ENCODE measurements at places on chromosomes 3 and 15. TPM values are rescaled to one million over a fixed set of nuclear protein-coding genes. Genes with fewer than 3 reads are reported as not detected.
A peak's percentile ranks its signal among the peaks of the same experiment; 100 is the strongest.

DNA sequence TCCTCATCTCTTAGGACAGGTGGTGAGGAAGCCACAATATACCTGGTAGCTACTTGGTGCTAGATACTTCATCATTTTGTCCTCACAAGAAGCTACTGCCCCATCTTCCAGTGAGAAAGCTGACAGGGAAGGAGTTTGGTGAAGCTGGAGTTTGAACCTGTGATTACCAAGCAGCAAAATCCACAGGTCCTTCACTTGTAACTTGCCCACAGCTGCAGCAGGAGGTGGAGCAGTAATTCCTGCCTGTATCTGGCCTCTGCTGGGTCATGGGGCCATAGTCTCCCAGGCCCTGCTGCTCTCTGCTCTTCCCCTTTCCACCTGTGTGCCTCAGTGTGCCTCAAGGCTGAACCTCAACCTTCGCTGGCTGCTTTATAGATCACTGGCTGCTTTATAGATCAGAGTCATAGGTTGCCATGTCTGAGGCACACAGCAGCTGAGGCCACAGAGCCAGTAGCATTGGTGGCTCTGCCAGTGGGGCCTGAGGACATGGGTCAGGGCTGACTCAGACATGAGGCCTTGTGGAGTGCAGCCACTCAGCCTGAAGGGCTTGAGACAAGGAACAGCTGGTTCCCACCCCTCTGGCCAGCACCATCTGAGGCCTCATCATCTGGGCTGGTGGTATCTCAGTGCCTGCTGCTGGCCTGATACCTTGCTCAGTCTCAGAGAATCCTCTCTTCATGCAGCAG, 11.1 kb upstream of the CHRNB4 start:
- no peak for DNase-seq

GRCh38 chr3:141764986-141765385, 1.8 kb downstream of the GRK7 start:
- DNase-seq: no peak

CEMIP gene
- not detected for total RNA-seq

IQCH gene
- 1.2 TPM for total RNA-seq

OR5AC2 gene
- total RNA-seq: not detected

WDR93 gene
- 0.27 TPM for total RNA-seq

- no peak for DNase-seq
Observed at GRCh38 chr3:36215241-36215640, 165.1 kb upstream of the STAC start.

ISLR gene
- total RNA-seq: not detected

GRCh38 chr3:174758943-174759342, 100.2 kb upstream of the NAALADL2 start:
- DNase-seq: no peak

DNA sequence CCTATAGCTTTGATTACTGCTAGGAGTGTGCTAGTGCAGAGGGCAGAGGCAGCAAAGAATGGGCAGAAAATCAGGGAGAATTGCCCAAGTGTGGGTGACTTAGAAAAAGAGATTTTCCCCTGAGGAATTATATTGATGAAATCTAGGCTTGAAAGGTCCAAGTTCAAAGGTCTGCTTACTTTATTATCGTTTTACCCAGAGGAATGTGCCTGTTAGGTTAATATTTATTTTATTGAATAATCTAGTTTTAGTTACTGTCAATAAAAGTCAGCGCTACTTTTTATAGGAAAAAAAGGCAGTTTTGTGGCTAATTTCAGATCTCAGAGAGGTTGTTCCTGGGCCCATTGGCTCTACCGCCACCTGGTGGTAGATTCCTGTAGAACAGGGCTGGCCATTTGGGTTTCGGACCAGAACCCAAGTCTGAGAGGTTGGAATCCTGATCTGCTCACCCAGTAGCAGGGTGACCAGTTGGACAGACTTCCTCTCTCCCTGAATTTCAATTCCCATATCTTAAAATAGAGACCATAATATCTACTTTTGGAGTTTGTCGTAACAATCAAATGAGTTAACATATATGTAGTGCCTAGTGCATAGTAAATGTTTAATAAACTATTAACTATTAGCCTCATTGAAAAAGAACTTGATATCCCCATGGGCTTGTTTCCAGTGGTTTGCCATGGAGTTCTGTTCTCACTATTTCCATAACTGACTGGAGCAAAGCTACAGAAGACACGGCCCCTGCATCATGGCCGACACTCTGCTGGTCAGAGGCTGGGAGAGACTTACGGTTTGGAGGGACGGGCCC, 62.7 kb upstream of the ZNF148 start:
- peak; percentile 53 for DNase-seq

DNA sequence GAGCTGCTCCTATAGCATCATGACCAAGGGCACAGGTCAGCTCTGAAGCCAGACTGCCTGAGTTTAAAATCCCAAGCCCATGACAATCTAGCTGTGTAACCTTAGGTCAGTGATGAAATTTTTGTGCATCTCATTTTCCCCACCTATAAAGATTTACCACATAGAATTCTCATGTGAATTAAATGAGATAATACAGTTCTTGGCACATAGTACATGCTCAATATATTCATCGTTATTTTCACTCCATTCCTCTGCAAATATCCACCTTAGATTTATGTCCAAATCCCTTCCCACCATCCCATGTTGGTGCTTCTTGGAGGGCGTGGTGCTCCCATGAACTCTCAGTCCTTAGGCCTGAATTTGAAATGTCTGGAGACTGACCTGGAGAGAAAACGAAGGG, 300.1 kb downstream of the TLE3 start:
- DNase-seq: no peak

- DNase-seq: no peak
Observed at GRCh38 chr3:196979545-196979944, 10.9 kb upstream of the PIGZ start.

DNA sequence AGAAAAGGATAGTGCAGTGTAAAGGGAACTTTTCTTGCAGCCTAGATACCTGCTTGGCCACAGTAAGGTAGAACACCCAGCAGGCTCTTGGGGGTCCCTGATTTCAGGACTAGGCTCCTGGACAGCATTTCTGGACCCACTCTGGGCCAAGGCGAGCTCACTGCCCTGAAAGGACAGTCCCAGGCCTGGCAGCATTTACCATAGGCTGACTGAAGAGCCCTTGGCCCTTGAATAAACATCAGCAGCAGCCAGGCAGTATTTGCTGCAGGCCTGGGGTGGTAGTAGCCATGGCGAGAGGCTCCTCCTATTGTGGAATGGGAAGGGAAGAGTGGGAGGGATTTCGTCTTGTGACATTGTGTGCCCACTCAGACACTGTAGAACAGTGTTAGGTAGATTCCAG, 529.2 kb downstream of the TUSC7 start:
- DNase-seq: no peak

Data from naive thymus-derived CD4-positive, alpha-beta T cell (primary cell).